ENCODE measurements at places on chromosomes 11 and 22.

DNA sequence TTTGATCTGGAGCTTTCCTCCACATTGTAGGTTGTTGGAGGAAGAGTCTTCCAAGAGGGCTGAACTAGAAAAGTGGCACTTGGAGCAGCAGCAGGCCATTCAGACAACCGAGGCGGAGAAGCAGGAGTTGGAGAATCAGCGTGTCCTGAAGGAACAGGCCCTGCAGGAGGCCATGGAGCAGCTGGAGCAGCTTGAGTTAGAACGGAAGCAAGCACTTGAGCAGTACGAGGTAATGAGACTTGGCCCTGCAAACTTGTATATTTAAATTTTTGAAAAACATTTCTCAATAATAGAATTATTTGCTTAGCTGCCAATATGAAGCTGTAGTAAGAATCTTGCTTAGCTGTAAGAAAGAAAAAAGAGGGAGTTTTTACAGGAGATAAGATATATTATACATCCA lies 84.0 kb downstream of the SWAP70 start:
- DNase-seq = no peak

- DNase-seq = no peak
Observed at GRCh38 chr11:94450048-94450447, 43.6 kb downstream of the MRE11 start.

DNA sequence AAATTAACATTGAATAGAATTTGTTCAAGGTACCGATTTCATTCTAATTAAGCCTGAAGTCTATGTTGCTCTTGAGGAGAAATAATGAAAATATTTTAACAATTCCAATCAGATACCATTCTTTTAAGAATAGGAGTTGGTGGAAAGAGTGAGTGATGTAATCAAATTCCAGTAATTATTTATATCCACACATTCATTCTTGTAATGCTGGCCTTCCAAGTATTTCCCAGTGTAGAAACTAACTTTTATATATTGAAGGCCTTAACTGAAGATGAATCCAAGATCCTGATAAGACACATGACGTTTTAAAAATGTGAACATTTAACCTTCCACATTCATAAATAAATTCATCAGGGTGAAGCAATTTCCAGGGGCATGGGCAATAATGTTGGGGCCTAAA lies 36.6 kb upstream of the PAX6 start:
- DNase-seq = no peak

DNA sequence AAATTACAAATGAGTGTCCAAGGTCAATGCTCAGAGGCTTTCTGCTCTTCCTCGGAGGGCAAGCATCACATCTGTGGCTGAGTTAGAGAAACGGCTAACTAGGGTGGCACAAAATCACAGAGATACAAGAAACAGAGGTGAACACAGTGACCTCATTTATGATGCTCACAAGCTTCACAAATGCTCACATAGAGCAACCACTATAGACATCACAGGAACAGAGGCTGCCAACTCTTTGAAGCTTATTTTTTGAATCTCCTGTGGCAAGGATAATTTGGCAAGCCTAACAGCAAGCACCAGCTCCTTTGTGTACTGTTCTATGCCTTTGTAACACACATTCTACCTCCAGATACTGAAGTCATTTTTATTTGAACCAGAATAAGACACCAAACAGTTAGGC lies 416.5 kb upstream of the DDI1 start:
- no peak for DNase-seq

DNA sequence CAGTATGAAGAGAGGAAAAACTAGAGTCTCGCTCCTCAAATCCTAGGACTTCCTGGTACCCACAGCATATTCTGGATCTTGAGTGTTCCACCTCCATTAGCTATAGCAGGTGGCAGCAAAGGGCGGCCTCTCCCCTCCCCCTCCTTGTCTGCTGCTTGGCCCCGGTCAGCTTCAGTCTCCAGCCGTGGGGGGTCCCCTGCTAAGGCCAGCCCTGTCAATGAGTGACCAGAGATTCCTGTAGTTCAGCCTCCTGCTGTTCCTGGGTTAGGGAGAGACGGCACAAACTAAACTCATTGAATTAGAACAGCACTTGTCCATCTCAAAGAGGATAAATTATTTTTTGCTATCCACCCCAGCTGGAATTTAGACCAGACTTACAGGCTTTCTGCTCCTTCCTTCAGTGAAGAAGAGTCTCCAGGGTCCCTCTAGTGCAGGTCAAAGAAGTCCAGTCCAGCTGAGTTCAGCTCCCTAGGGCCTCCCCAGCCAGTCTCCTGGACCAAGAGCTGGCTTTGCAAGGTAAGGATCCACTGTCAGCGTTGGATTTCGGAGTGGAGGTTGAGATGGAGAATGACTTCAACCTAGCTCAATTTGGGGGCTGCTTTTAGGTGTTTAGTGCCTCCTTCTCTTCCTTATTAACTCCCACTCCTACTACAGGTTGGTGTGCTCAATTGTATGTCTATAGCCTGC lies 1.1 kb upstream of the PHLDB1 start:
- DNase-seq = no peak

DNA sequence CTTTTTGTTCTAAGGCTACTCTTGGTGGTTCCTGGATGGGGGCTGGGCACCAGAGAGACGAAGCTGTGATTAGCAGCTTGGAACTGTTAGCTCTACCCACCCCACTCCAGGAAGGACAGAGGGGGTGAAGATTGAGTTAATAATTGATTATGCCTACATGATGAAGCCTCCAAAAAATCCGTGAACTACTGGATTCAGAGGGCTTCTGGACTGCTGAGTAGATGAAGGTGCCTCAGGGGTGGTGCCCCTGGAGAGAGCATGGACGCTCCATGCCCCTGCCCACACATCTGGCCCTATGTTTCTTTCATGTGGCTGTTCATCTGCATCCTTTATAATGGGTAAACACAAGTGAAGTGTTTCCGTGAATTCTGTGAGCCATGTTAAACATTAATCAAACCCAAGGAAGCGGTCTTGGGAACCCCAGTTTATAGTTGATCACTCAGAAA lies 47.3 kb upstream of the CYP2D6 start:
- DNase-seq = no peak

DNA sequence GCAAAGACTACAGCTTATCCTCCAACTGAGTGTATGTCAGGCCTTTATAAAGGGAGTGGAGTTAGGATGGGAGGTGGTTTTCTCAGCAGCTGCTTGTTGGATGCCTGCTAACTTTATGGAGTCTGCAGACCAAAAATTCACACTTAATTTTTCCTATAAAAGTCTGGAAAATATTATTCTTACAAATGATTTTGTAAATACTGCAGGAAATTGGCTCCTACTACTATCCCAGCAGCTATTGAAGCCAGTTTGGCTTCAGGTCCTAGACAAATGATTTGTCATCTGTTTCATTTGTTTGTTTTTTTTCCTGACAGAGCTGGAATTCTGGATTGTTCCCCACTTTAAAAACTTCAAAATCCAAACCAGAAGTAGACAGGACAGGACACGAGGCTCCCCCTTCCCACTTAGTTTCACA lies 292.5 kb downstream of the TMEM135 start:
- no peak for DNase-seq

DNA sequence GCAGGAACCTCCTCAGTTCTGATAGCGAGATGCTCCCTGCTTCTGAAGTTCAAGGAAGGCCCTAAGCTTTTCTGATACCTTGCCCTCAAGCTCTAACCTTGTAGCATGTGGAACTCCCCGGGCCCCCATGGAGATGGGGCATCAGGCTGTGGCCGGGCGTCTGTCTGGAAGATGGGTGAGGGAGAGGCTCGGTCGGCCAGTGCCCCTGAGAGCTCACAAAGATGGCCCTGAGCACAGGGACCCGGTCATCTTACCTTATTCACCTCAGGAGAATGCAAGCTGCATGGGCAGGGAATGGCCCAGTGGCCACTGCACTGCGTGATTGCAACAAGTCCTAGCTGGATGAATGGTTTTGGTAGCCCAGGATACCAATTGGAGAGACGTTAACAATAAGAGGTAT lies 830.3 kb downstream of the TBC1D22A start:
- DNase-seq = no peak

DNA sequence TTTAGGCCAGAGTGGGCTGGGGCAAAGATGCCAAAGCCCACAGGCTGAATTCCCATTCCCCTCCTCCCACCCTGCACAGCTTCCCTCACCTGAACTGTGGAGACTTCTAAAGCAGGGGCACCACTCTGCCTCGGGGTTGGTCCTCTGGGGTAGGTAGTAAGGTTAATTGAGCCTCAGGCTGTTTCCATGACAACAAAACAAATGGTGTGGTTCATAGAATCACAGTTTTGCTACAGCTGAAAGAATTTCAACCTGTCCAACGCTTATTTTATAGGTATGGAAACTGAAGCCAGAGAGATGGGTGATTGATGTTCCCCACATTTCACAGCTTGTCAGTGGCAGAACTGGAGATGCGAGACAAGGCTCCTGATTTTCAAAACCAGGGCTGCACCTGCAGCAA lies 109.5 kb downstream of the SNX19 start:
- no peak for DNase-seq

- DNase-seq = no peak
Observed at GRCh38 chr11:380095-380480, 10.8 kb downstream of the B4GALNT4 start.

GRCh38 chr11:95478003-95478402 lies 247.0 kb upstream of the SESN3 start:
- DNase-seq = no peak

- no peak for DNase-seq
Observed at GRCh38 chr22:42396621-42397331, 35.4 kb downstream of the NFAM1 start.

DNA sequence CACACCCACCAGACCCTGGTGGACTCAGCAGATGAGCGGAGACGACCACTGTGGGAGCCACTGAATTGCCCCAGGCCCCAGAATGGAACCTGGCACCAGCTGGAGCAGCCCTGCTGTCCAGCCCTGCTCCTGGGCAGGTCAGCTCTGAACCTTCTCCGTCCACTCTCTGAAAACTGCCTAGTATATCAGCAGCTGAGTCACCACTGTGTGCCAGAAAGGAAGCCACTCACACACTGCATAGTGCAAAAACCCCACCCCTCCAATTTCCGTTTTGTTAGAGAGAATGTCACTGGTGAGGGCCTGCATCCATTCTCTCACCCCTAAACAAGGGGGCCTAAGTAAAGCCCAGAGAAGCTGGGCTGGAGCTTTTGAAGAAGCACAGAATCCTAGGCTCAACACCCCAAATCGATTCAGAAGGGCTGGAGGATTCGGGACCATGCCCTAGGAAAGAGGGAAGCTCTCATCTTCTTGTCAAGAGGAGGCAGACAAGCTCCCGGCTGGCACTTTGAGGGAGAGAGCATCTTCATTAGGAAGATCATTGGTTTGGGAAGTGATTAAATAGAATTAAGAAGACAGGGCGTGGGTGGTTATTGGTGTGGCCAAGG lies 44.5 kb downstream of the GALNT18 start:
- DNase-seq = no peak

DNA sequence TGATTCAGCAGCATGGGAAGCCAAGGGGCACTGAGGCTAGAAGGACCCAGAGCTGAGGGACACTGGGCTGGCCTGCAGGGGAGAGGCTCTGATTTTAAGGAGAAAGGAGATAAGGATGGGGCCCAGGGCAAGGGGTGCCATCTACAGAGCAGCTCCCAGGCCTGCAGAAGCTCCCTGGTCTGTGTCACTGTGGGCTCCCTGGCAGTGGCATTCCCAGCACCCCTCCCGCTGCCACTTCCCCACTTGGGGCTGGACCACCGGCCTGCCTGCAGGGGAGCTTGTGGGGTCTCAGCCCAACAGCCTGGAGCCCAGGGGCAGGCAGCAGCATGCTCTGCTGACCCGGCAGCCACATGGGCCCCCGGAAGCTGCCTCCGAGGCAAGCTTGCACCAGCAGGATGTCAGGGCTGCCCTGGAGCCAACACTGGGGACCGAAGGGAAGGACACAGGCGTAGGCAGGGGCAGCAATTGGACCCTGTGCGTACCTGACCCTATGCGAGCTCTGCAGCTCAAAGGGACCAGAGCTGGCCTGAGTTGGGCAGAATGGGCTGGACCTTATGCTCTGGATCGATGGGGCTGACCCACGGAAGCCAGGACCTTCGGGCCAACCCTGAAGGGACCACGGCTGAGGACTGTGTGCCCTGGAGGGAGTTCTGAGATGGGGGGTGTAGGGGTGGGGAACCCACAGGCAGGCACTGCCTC lies 35.4 kb upstream of the WNT7B start:
- no peak for DNase-seq

- DNase-seq = no peak
Observed at GRCh38 chr22:22138915-22139314, 105.7 kb upstream of the VPREB1 start.

DNA sequence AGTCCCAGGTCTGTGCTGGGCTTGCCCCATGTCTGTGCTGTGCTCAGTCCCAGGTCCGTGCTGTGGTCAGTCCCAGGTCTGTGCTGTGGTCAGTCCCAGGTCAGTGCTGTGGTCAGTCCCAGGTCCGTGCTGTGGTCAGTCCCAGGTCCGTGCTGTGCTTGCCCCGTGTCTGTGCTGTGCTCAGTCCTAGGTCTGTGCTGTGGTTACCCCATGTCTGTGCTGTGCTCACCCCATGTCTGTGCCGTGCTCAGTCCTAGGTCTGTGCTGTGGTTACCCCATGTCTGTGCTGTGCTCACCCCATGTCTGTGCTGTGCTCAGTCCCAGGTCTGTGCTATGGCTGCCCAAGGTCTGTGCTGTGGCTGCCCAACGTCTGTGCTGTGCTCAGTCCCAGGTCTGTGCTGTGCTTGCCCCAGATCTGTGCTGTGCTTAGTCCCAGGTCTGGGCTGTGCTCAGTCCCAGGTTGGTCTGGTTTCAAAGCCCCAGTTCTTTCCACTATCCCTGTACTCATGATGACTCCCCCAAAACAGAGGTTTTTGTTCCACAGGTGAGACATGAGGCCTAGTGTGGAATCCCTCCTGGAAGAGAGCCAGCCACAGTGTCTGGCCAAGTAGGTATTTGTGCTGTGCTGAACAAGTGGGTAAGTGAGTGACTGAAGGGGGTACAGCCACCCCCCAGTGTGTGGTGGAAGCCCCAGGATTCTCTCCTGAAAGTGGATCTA lies 34.8 kb downstream of the IRAG1 start:
- no peak for DNase-seq

- no peak for DNase-seq
Observed at GRCh38 chr11:104731890-104732289, 166.4 kb downstream of the CASP12 start.

- DNase-seq = no peak
Observed at GRCh38 chr11:101401245-101401644, 182.6 kb downstream of the TRPC6 start.

DNA sequence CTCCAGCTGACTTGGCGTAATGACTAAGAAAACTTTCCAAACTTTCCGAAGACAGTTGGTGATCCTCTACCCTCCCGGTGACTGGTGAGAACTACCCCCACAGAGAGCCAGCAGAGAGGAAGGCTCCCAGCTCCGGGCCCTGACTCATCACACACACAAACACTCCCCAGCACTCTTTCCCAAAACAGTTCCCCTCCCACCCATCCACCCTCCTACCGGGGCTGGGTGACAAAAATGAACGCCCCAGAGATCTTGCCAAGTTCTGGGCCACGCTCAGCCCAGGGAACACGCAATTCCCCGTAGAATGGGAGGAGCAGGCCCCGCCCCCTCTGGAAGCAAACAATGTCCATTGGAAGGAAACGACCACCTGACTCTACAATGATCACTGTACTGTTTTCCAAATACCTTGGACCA lies 21.3 kb upstream of the JAM3 start:
- peak; percentile 93 for DNase-seq

- no peak for DNase-seq
Observed at GRCh38 chr22:19360300-19360792, 68.8 kb upstream of the CLTCL1 start.
